ENCODE measurements at places on chromosomes 1 and 21.

DNA sequence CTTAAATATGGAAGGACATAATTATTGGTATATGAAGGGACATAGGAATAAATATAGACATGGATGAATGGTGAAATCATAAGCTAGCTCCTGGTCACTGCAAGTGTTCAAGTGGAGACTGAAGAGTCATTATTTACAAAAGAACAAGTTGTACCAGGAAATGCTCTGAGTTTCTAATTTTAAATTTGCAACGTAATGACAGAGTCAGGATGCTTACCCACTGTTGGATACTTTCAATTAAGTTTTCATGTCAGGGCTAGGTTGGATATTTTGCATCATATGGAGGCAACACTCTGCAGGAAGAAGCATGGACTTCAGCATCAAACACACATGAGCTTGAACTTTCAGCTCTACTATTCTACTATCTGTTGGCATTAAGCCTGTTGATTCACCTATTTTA, 499.6 kb upstream of the C1orf87 start:
- no peak for DNase-seq

DNA sequence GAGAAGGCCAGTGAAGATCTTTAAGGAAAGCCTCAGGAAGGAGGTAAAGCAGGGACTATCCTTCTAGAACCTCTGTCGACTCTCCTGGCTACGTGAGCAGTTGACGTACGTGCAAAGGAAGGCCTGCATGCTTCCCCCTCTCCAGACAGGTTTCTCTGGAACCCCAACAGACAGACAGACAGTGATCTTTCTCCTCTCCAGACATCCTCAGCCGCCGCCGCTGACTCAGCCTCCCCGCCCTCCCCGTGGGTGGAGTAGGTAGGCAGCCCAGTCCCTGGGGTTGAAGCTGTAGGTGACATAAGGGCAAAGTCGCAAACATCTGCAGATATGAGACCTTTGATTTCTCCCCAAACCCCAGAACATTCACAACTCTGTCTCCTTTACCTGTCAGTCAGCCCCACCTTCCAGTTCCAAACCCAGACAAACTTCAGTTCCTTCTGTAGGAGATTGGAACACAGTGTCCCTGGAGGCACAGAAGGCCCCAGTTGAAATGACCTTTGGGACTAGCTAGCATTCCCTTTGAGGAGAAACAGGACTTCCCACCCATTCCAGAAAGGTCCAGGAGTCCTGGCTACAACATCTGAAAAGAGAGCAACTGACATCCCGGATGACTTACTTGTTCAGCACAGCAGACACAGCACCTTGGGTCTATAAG, 146.0 kb upstream of the JUN start:
- DNase-seq: no peak

DNA sequence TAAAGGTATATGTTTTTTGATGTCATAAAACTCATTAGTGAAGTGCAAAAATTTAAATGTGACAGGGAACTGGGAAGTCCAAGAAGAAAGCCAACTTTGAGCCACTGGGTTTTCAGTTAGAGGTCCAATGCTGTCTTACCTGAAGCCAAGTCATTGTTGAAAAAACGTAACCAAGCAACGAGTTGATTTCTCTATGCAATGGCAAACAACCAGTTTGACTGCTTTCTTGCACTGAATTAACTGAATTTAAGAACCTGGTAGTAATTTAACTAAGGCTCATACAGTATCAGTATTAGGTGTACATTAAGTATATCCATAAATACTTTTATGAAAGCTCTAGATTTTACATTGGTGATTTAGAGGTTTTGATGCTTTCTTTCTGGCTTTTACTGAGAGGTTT, 20.2 kb upstream of the S1PR1 start:
- DNase-seq: no peak

DNA sequence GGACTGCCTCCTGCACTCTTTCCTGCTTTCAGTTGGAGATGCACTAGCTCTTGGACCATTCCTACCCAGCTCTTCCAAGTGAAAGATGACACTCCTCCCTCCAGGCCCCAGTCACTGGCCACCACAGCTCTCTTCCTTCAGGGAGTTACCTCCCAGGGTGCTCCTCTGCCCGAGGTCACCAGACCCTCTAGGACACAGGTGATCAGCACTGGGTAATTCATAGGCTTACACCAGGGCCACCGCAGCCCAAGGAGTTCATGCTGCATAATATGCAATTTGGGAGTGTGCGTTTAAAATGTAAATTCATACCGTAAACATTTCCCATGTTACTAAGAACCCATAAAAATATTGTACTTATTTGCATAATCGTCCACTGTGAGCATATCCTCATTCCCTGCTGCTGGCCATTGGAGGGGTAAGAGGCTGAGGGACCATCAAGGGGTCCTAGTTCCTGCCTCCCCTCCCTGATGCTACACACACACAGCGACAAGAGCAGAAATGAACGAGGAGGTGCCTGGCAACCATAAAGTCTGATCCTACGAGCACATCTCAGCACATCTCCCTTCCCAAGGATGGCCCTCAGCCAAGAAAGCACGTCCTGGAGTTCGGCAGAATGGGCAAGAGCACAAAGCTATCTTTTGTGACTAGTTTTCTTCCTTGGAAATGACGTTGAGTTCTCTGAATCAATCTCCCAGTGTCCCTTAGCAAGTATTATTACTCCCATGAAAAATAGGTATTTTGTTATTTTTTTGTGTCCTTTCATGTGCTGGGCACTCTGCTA, 222.9 kb upstream of the RAB4A start:
- no peak for DNase-seq

DNA sequence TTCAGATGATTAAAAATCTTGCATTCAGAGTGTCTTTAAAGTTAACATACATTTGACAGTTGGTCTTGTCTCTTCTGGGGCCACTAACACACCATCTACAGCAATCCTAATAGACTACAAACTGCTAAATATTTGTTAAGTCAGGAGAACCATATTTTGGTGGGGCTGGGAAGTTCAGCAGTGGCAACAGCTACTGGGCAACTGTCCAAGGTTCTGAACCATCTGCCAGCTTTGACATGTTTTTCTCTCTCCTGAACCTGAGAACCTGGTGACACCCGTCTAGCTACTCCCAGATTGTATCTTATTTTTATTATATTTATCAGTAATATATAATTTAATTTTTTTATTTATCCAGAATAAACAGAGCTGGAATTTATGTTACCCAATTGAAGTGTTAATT, 199.0 kb upstream of the DPYD start:
- DNase-seq: no peak

DNA sequence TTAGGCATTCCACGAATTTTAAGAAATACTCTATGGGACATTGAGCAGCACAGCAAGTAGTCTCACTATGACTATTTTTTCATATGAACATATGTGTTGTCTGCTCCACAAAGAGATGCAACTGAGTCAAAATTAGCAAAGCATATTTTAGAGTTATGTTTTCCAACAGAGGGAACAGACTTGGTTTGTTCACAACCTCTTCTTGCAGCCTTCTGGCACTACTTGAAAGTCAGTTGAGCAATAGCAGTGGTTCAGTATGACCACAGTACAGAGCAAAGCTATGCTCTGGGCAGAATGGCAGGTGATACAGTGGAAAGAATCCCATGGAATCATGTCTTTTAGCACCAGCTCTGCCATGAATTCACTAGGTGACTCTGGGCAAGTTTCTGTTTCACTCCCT, 5.2 kb downstream of the CCN1 start:
- DNase-seq: no peak

DNA sequence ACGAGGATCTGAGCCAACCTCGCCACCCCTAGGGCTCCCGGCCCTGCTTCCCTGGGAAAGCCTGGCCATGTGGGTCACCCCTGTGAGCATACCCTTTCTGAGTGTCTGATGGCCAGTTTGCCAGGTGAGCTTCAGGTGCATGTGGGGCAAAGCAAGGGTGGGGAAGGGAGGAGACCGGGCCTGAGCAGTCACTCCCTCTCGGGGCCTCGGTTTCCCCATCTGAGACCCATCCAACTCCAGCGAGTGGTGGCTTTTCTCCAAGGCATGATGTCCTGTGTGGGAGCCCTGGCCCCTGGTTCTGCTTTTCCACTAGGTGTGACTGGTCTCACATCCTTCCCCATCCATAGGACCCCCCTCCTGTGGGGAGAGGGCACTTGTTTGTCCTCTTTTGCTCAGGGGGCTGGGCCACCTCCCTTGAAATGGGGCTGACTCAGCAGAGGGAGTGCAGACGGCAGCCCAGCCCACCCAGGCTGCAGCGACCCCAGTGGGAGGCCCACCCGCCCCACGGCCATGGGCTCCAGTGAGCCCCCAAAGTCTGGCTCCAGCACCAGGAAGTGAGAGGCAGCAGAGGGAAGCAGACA, 1.7 kb upstream of the WNT9A start:
- DNase-seq: no peak

- no peak for DNase-seq
These were observed 61.3 kb downstream of the LBR start for GRCh38 chr1:225366552-225366951.

DNA sequence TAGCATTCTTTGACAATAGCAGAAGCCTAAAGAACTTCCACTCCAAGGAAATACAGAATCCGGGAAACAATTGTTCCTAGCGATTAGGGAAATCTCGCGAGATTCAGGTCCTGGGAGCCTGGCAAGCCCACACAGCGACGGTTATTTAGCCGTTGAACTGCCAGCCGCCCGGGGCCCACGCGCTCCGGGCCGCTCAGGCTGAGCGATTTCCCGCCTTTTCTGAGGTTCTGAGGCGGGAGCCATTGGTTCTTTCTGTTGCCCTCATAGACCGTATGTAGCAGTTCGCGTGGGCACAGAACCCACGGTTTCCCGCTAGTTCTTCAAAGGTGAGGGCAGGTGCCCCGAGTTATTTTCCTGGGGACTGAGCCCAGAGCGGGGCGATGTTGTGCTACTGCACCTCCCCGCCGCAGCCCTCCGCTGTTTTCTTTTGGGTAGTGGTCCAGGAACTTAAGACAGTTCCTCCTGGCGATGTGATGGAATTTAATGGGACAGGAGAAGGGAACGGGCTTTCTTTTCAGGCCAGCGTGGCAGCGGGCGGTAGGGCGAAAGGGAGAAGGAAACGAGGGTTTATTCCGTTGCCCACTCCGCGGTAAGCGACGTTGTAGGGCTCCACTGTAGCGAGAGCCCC, at the start of gene SYCP1:
SYCP1 (plus strand) TSS at position 171 of the 628 bp plus-strand sequence. CDS start 602 bp downstream, outside the sequence.
- peak; percentile 3 for DNase-seq

DNA sequence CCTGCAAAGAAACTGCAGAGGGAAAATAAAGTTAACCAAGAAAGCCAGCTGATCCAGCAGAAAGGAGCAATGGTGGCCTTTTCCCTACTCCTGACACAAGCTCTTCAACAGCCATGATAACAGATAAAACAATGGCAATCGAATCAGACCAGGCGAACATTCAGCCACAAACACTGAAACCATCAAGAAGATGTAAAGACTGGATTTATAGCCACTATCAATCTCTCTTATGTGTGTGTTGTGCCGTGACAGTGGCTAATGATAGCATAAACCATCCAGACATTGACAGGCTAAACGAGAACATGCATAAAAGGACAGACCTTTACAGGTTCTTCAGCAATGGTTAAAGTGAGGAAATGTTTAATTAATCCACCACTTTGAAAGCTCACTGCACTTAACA, 78.1 kb upstream of the RAB4A start:
- no peak for DNase-seq

DNA sequence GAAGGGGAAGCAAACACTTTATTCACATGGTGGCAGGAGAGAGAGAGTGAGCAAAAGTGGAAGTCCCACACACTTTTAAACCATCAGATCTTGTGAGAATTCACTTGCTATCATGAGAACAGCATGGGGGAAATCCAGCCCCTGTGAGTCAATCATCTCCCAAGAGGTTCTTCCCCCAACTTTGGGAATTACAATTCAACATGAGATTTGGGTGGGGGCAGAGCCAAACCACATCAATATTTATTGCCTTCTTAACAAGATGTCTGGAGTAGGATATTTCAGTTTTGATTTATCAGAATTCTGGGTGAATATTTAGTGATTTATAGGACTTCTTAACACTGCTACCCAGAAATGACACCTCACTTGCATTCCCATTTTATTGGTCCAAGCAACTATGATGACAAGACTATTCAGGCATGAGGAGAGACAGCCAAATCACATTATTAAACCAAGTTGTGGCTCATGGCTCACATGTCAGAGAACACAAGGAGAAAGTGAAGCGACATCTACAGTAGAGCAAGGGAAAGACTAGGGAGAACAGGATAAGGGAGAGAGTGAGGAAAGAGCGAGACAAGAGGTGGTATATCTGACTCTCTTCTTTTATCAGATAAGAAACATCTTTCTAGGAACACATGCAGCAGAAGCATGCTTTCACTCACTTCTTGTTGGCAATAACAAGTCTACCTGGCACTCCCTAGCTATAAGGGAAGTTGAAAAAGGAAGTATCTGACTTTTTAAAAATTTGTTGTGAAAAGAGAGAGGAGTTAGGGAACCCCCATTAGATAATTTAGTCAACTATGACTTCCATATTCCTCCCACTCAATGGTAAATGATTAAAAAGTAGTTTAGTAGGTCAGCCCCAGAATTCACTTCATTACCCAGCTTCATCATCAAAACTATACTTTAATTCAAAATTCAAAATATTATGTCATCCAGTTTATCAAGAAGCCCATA, 36.6 kb upstream of the PTPRC start:
- peak; percentile 67 for DNase-seq

DNA sequence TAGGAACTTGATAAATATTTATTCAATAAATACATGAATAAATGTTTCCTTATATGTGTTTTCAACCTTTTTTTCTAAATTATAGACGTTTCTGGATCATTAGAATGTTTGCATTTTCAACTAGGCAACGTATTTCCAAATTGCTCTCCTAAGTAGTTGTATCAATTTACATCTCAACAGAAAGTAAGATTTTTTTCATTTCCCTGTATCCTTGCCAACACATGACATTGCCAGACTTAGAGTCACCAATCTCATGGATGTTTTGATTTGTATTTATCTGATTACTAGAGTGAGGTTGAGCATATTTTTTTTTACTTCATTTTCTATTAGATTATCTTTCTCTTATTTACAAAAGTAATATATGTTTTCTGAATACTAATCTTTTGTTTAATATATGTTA, 22.2 kb upstream of the SMG7 start:
- no peak for DNase-seq

DNA sequence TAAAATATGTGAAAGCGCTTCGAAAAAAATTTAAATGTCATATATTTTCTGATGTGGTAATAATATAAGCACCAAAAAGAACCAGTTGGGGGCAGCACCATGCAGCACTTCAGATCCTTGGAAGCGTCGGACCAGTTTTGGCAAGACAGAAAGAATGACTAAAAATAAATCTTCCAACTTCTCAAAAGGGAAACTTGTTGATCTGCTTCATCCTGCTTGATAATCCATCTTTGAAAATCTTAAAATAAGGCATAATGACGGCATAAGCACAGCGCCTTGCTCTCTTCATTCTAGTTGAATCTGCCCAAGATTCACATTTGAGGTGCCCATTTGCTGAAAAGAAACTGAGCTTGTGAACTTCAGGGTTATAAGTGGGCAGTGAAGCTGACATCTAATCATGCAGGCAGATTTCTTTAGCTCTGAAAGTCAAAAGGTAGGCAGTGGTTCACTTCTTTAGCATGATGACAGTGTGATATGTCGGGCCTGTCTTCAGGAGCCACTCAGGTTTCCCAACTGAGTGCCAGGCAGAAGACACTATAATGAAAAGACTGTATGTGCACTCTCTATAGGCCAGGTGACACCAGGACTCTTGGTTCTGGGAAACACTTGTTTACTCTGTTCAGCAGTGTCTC, 19.8 kb upstream of the MUTYH start:
- peak; percentile 77 for DNase-seq

- no peak for DNase-seq
These were observed 16.6 kb downstream of the IPO9 start for GRCh38 chr1:201845331-201846083.

- DNase-seq: no peak
These were observed 30.2 kb upstream of the DUSP10 start for GRCh38 chr1:221772117-221772516.

GRCh38 chr1:172109359-172109758, 268.1 kb downstream of the DNM3 start:
- DNase-seq: no peak

GRCh38 chr1:100354971-100355394, 2.7 kb downstream of the CDC14A start:
- no peak for DNase-seq

Measured in B cell (primary cell).